ENCODE measurements at places on chromosomes 11 and 22.

DNA sequence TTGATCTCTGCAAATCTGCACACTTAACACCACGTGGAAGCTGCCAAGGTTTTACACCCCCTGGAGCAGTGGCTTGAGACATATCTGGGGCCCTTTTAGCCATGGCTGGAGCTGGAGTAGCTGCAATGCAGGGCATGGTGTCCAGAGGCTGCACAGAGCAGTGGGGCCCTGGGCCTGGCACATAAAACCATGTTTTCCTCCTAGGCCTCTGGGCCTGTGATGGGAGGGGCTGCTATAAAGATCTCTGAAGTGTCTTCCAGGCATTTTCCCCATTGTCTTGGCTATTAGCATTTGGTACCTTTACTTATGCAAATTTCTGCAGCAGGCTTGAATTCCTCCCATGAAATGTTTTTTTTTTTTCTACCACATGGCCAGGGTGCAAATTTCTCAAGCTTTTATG, 33.2 kb downstream of the CALCA start:
- DNase-seq, result no peak

DNA sequence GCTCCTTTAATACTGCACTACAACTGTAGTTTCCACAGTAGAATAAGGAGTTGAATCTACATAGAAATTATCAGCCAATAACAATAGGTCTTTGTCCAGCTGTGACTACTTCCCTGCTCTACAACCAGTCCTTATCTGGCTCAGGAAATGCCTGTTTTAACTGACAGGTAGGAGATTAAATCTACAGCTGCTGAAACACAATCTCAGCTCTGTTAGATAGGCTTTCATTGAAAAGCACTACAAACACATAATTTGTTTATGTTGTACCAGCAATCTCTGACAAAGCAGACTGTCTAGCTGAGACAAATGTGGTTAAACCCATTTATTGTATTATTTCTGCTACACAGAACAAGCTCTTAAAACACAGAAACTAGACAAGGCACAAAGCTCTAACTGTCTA, 230.0 kb downstream of the SOX6 start:
- no peak for DNase-seq

- no peak for DNase-seq
Measured at GRCh38 chr11:64827451-64827839, 17.0 kb downstream of the CDC42BPG start.

DNA sequence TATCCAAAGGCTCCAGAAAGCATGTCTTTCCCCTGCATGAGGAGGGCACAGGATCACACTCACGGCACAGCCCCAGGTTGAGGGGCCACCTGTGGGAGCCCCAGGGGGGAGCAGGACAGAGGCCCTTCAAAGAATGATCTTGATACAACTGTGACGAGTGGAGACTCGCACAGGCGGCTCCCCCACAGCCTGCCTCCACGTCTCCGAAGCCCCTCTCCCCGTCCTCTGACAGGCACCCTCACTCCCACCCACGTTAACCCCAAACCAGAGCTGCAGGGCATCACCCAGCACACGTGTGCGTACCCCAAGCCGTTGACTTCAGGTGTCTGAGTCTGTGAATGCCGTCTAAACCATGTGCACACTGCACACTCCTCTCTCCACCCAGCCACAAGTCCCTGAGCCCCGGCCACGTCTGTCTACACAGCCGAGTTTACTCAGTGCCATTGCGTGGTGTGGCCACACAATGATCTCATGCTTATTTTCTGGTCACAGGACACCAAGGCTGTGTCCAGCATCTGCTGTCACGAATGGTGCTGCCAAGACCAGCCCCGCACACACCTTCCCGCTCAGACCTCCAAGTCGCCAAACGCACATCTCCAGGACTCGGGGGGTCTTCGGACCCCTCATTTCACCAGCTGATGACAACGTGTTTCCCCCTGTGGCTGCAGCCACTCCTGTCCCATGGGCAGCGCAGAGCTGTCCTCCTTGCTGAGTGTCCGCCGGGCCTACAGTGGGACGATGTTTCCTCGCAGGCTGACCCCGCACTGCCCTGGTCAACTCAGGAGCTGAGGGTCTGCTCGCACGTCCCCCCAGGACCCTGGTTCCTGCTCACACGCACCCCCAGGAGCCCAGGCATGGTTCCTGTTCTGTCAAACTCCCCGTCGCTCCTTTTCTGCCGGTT, 251.2 kb downstream of the BRD1 start:
- no peak for DNase-seq

GRCh38 chr11:110475671-110476070, 45.9 kb downstream of the FDX1 start:
- DNase-seq, result no peak

DNA sequence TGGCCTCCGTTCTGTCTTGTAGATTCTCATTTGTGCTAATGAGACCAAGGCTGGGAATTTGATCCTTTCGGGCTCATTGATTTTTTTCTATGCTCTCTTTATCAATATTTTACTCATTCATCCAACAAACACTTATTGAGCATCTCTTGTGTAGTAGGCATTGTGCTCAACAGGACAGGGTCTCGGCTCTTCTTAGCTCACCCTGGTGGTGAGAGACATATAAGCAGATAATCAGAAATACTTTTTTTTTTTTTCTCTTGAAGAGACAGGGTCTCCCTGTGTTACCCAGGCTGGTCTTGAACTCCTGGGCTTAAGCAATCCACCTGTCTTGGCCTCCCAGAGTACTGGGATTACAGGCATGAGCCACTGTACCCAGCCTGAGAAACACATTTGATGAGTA, 48.0 kb upstream of the SLC5A1 start:
- DNase-seq, result no peak

DNA sequence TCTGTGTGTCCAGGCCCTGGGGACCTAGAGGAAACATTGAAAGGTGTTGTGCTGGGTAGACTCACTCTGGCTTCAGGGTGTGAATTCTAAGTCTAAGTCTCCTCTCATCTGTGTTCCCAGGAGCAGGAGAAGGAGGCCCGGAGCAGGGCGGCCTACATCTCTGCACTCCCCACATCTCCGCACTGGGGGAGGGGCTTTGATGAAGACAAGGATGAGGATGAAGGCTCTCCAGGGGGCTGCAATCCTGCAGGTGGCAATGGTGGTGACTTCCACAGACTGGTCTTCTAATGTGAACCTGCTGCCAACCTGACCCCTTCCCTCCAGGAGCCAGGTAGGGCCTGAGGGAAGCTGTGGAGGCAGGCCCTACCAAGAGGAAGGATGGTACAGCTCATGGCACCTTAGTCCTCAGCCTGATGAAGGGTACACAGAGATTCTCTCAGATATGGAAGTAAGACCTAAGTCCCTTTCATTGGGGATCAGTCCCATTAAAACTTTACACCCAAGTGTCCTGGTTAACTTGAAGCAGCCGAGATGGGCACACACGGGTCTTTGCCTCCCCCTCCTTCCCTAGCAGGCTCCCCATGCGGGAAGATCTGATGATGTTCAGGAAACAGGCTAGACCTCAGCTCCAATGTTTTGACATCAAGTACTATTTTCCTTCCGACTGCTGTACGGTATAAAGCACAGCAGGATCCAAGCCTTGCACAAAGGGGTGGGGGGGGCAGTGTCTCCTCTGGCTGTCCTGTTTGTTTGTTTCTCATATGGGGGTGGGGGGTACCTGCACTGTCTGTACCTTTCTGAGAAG, 25.0 kb downstream of the USP35 start:
- DNase-seq, result no peak

DNA sequence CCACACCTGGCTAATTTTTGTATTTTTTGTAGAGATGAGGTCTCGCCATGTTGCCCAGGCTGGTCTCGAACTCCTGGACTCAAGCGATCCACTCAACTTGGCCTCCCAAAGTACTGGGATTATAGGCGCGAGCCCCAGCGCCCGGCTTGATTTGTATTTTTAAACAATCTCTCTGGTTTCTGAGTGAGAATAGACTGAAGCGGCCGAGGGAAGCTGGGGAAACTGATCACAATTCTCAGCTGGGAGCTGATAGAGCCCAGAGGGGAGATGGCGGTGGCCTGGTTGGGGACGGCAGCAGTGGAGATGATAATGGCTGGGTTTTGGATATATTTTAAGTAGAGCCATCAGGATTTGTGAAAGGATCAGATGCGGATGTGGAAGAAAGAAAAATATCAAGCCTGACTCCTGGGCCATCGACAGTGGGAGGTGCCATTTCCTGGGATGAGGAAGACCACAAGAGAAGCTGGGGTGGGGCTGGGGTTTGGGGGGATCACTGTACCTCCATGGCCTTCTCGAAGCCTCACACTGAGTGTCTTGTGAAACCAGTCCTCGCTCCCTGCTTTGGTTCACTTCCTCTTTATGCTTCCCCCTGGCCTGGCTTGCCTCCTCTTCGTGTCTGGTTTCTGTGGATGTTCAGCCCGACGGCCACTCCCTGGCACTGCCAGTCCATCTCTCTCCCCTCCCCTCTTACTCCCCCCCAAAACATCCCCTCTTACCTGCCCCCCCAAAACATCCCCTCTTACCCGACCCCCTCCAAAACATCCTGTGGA, 51.9 kb downstream of the IGLL1 start:
- DNase-seq, result no peak

DNA sequence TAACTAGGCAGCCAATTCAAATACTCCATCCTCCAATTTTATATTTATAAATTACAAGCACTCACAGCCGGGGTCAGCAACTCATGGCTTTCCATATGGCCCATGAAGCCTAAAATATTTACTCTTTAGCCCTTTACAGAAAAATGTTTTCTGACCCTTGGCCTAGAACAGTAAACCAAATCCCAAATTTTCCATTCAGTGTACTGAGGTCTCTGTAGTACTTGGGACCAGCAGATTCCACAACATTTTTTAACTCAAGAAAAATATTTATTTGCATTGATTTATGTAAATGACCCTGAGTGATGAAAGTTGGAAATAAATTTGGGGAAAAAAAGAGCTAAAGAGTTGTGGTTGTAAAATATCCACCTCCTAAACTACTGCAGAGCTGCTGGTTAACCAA, 82.6 kb downstream of the SLC1A2 start:
- DNase-seq, result no peak

DNA sequence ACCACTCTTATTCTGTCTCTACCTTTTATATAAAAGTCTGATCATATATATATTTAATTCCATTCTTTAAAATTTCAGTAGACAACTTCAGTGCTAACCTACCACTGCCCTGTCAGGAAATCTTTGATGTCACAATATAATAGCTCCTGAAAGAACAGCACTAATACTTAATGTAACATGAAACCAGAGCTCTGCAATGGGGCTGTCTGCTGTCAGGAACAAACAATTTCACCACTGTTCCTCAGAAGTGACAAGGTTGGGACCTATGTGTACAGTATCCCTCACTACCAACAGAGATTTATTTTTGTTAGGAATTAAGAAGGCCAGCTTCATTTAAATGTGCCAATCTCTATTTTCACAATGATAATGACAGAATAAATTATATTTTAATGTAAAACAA, 165.5 kb upstream of the C11orf58 start:
- DNase-seq, result no peak

GRCh38 chr11:65040847-65041622, at the start of gene SAC3D1:
SAC3D1 (plus strand) TSS chr11:65041210; CDS start chr11:65041293, 83 bp downstream.
- DNase-seq, result peak; percentile 85

GRCh38 chr11:61071208-61071681, 31.0 kb upstream of the CD5 start:
- no peak for DNase-seq

DNA sequence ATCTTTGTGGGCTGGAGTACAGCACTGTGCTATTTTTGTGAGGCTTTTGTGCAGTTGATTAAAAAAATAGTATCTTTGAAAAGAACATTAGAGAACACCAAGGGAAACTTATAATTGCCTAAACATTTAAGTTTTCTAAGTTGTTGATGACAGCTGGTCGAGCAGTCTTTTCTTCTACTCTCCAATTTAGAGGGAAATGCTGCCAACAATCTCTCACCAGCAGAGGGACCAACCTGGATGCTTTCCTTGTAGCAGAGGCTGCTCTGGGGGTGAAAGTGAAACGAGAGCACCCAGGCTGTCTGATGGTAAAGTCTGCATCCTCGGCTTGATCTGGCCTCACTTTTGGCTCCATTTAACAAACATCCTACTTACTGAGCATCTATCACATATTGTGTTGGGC, 1286.5 kb upstream of the TENM4 start:
- no peak for DNase-seq

DNA sequence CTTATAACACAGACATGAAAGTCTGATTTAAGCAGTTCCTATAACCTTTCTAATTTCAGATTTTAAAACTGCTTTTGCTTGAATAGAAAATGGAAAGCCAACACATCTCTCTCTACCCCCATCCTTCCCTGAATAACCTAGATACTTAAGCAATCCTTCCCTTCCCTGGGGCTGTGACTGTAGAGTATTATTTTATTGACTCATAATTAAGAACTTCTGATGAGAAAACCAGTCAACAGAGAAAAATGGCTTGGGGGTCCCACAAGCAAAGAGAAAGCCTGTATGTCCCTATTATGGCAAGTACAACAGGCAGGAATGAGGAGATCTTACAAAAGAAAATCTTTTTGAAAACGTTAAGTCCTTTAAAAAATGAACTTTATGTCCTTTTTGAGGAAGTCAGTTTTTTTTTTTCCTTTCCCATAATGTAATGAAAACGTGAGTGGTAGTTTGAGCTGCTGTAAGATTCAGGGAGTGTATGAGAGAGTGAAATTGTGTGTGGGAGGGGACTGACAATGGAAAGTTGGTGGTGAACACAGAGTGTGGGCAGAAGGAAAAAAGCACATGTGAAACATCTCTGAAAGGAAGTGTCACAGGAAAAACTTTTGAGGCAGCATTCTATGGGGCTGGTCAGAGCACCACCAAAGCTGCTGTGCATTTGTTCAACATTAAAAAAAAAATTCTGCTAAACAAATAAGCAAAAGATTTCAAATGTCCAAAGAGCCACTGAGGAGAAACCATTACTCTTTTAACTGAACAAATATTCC, 154.6 kb downstream of the MAML2 start:
- DNase-seq, result peak; percentile 42

- no peak for DNase-seq
Measured at GRCh38 chr11:70230840-70231710, 28.0 kb downstream of the FADD start.

DNA sequence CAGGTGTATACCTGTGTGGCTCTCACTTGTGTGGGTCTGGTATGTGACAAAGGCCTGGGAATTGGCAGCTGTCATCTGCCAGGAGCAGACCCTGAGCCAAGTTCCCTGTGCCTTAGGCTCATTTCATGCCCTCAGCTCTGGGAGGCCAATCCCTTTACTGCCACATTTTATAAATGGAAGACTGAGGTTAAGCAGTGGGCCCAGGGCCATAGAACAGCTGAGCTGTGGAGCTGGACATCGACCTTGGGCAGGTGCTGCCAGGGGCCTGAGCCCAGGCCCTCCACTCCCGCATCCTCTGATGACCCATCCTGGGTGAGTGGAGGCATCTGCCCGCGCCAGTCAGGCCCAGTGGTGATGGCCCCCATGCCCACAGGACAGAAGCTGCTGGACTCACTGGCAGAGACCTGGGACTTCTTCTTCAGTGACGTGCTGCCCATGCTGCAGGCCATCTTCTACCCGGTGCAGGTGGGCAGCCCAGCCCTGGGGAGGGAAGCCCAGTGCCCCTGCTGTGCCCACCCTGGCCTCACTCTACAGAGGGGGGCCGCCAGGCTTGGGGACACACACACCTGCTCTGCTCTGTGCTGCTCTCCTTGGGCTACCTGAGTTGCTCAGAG, 20.9 kb upstream of the ARHGAP8 start:
- DNase-seq, result no peak

DNA sequence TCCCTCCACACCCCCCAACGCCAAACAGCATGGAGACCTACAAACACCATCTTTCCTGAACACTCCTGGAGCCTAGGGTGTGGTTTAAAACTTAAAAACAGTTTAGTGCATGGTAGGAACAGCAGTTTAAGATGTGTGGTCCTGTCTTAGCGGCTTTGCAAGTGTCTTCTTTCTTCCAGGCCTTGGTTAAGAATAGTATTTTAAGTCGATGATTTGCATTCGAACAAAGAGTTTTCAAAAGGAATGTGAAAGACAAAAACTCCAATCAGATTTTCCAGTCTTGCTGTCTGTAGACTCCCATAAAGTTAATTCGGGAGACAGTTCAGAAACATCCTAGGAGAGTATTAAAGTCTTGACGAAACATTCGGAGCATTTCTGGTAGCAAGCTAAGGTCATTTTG, 3.7 kb downstream of the FGF4 start:
- DNase-seq, result no peak

Measured in GM04504 (cell line).